Stimulated activated naive CD4-positive, alpha-beta T cell treated with Interleukin-2 at 50 U/mL for 16 hours (primary cell): ENCODE measurements at places on chromosomes 13 and 19.

DNA sequence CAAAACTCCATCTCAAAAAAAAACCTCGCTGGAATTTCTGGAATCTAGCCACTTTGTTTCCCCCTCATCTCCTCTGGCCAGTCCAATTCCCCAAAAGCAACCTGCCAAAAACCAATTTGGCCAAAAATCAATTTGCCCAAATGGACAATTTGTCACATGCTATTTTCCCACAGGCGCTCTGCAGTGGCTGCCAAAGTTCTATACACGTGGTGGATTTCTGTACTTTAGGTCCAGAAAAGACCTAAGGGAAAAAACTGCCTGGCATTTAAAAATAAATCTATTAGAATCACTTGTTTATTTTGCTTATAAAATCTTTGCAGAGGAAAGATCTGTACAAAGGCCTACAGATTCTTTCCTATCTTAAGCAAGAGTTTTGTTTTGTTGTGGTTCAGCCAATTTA lies 79.4 kb downstream of the MAP4K1 start:
- no peak for DNase-seq

DNA sequence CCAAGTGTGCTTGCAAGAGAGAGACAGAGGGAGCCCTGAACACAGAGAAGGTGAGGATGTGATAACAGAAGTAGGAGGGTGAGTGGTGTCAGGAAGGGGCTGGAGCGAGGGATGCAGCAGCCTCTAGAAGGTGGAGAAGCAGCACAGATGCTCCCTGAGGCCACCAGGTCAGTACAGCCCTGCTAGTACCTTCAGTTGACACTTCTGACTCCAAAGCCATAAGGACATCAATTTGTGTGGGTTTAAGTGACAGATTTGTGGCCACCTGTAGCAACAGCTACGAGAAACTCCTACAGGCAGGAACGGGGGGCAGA lies 6.9 kb downstream of the ERICH4 start:
- DNase-seq = no peak

DNA sequence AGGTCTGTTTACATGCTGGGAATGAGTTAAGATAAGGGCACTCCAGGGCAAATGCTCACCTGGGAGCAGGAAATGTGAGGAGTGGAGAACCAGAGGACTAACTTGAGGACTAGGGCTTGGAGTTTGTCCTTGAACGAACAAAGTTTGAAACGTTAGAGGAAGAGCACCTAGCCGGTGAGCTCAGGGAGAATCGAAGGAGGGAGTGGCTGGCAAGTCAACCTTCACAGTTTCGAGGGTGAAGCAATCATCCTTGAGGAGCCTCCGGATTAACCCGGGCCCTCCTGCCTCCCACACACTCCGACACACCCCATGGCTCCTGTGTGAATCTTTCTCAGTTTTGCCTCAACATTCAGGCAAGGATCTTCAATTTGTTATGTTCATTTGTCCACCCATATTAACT lies 58.6 kb downstream of the LMO7 start:
- no peak for DNase-seq

DNA sequence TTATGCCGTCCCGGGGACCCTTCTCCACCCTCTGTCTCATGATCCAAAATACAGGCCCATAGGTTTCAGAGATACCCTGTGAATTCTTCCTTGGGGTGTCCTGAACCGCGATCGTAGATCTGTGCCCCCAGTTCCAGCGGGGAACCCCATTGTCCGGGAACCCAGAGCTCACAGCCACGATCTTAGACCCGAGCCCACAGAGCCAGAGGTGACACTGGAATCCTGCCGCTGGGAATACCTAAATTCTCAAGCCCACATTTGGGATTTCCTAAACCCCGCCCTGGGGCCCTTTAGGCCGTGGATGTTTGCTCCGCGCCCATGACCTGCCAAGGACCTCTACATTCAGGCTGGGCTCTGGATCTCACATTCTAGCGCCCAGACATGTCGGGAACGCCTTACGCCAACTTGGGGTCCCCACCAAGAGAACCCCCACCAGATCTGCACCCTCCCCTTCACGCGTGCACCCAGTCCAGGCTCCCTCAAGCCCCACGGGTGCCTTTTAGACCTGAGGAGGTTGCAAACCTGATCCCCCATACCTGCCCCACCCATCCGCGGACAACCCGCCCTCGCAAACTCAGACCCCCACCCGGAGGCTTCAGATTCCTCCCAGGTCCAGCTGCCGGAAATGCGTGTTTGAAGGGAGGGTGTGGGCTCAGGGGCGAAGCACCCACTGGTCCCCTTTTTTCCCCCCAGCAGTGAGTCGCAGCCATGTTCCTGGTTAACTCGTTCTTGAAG lies 605 bp downstream of the CAPNS1 start:
- DNase-seq = peak; percentile 36
